Type B pancreatic cell (in vitro differentiated cells): ENCODE measurements at places on chromosomes 1 and 21.

GRCh38 chr1:210568631-210569030 lies 239.9 kb downstream of the HHAT start:
- DNase-seq: no peak

DNA sequence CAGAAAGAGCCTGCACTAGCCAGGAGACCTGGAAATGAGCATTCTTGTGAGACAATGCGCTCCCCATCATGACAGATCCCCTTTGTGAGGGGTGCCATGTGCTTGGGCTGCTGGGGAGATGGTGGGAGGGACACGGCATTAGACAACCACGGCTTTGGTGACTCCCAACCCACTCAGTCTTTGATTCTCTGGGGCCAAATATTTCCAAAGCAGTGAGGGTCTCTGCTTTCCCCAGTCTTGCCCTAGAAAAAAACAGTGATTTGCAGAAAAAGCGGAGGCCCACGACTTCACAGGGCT lies 10.2 kb downstream of the SLC45A3 start:
- DNase-seq: no peak

DNA sequence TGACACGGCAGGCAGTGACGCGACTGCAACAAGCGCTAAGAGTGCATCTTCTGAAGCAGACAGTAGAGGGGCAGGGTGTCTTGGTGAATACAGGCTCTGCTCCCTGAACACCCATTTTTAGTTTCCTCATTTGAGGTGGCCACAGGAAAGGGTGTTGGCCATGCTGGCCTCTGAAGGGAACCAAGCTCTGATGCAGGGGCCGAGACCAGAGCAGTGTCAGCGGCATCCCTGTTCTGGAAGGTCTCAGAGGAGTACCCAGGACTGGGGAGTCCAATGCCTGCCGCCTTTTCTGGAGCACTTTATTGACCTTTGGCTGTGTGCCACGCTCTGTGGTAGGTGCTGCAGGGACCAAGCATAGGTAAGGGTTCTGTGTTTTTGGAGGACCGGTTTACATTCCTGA lies 100.4 kb downstream of the KCNJ6 start:
- DNase-seq: no peak

DNA sequence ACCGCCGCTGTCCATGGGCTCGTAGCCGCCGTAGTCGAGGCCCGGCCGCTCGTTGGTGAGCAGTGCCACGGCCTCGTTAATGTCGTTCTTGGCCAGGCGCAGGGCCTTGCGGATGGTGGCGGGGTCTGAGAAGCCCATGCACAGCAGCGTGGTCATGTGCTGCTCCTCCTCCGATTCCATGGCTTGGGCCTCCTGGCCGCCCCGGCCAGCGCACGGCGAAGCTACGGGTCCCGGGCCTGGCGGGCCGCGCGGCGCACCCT lies 300 bp downstream of the USP24 start:
- DNase-seq: no peak

DNA sequence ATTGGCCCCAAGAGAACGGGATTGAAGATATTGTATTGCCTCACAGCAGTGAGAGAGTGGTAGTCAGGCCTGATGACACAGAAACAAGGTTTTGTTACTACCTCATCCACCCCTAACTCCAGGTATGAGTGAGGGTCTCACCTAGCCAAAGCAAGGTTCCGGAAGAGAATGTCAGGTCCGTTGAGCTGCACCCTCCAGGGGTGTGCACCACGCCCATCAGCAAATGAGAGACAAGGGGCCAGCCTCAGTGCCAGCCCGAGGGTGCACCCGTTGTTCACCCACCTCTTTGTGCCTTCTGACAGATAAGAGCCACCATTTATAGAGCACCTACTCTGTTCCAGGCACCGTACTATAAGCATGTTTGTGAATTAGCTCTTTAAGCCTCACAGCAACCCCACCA lies 121.9 kb upstream of the IPO9 start:
- no peak for DNase-seq

DNA sequence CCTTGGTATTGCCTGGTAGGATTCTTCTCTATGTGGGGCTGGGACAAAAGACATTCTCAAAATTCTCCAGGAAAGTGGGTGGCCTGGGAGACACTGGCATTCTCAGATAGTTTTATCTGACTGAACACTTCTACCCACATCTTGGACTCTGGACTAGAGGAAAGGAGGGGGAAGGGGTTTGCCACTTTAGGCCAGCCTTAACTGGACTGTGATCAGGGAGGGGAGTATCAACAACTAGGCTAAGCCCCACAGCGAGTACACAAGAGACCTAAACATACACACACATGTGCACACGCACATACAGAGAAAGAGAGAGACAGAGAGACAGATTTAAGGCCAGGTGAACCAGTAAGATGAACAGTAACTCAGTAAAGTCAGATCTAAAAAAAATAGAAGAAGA lies 1.2 kb upstream of the SEMA6C start:
- DNase-seq: no peak

DNA sequence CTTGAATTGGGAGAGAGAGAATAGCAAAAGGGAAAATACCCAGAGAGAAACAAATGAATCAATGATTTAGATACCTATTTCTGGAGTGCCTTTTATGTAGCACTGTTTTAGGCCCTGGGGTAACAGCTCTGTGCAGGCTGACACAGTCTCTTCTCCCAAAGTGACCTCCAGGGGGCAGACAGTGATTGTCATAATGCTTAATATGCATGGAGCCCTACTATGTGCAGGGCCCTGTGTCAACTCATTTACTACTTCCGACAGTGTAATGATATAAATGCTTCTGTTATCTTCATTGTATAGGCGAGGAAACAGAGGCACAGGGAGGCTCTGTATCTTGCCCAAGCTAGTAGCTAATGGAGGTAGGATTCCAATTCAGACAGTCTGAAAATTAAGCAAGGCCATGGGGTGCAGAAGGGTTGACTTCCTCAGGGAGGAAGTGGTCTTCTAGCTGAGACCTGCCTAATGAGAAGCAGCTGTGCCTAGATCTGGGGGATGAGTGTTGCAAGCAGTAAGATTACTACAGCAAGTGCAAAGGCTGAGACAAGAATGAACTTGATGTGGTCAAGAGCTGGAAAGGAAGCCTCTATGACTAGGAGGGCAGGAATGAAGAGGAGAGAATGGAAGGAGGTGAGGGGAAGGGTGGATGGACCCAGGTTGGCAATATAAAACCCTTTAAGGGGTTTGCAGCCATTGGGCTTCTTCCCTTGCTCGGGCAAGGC lies 16.2 kb upstream of the SERINC2 start:
- DNase-seq: no peak

DNA sequence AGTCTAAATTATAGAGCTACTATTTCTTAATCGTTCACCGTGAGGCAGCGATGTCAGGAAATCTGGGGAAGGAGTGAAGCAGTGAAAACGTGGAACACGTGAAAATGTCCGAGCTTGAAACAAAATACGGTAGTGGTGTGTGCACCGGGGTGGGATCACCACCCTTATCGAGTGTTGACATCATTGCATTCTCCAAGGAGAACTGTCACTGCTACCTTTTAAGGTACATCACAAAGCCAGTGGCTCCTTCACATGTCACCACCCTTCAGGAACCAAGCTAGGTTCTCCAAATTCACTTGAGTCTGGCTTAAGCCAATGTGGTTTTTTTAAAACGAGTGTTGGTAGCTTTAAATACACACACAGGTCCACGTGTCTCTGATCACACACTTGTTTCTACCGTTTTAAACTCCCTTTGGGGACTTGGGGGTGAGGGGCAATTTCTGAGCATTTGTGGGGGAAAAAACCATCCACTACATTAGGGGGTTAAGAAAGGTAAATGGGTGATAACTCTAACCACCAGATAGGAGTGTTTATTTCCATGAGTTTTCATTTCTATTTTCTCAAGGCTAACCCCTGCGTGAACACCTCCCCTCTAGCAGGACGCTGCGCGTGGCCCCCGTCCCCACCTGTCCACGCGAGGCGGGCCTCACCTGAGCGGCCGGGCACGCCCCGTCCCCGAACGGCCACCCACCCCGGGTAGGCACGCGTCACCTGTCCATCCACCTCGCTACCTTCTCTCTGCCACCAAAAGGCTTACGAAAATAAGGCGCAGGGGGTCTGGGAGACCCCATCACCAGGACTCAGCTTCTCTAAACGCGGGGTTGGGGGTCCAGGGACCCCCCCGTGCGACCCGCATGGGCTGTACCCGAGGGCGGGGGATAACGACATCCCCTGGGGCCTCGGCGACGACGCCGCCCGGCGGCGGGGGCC lies 978 bp downstream of the PRDM15 start:
- DNase-seq: no peak

DNA sequence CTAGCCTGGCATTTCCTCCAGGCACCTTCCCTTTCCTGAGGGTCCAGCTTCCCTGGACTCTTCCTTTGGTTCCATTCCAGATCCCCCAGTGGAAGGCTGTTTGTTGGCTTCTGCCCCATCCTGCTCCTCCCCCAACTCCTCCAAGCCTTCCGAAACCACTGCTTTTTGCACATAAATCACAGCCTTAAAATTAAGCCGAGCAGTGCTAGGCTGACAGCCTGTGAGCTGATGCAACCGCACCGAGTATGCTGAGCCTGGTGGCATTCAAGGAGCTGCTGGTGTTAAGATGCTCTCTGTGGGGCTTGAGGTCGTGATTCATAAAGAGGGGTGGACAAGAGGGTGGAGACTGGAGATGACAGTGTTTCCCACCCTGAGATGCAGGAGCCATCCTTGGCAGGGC lies 266.6 kb upstream of the C1orf174 start:
- DNase-seq: no peak

- DNase-seq: no peak
Measured at GRCh38 chr1:12450090-12450755, 167.8 kb downstream of the DHRS3 start.

- no peak for DNase-seq
Measured at GRCh38 chr1:113917400-113918082, 11.6 kb upstream of the HIPK1 start.

GRCh38 chr1:43098200-43098599 lies 73.9 kb downstream of the EBNA1BP2 start:
- no peak for DNase-seq

GRCh38 chr21:18340387-18340942 lies 63.1 kb downstream of the TMPRSS15 start:
- no peak for DNase-seq

DNA sequence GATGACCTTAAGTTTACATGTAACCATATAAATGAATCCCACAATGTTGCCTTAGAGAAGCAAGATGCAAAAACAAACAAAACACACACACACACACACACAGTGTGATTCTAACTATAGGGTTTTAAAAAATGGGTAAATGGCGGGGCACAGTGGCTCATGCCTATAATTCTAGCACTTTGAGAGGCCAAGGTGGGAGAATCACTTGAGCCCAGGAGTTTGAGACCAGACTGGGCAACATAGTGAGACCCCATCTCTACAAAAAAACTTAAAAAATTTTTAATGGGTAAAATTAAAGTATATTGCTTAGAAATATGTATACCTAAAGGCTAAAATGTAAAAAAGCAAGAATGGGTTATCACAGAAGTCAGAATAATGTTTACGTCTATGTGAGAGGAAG lies 15.8 kb downstream of the KMO start:
- DNase-seq: no peak

DNA sequence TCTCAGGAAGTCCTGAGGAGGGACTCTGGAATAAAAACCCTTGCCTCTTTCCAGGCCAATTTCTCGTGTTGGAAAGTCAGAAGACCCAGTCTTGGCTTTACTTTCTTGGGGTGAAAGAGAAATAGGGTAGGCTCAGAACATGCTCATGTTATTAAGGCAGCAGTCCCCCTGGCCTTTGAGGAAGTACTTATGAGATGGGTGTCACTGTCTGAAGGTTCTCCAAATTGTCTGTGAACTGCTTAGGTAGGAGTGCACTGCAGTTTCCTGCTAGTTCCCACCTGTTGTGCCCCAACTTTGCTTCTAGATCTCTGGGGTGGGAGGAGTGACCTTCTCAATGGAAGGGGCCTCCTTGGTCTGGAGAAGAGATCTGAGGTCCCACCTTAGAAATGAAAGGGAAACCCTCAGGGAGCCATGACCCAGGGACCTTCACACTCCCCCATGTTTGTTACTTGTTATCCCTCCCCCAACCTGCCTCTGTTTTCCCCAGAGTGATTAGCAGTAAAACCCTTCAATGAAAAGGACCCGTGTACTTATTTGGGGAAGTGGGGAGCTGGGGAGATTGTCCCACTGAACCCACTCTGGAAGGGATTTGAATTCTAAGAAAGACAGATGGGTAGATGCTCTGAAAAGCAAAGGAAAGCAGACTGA lies 5.7 kb downstream of the ZNF691 start:
- no peak for DNase-seq

DNA sequence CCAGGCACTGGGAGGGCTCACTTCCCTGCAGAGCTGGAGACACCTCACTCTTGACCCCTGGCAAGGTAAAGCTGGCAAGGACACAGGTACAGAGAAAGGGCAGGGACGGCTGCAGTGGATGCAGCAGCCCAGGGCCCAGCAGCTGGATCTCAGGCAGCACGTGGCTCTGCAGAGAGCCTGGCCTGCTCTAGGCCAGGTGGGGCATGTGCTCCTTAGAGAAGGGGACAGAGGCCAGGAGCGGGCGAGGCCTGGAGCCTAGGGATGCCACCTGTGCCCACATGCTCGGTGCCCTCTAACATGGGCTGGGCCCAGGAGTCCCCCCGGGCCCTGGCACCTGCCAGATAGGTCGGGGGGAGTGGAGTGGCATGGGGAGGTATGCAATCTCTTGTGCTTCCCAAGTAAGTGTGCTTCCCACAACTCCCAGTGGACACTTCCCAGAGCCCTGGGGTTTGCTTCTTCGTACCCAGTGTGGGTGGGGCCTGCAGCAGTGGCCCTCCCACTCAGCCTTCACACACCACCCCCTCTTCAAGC lies 30.0 kb downstream of the WNT3A start:
- DNase-seq: peak; percentile 59

GRCh38 chr1:8474369-8474768 lies 156.5 kb downstream of the SLC45A1 start:
- no peak for DNase-seq

DNA sequence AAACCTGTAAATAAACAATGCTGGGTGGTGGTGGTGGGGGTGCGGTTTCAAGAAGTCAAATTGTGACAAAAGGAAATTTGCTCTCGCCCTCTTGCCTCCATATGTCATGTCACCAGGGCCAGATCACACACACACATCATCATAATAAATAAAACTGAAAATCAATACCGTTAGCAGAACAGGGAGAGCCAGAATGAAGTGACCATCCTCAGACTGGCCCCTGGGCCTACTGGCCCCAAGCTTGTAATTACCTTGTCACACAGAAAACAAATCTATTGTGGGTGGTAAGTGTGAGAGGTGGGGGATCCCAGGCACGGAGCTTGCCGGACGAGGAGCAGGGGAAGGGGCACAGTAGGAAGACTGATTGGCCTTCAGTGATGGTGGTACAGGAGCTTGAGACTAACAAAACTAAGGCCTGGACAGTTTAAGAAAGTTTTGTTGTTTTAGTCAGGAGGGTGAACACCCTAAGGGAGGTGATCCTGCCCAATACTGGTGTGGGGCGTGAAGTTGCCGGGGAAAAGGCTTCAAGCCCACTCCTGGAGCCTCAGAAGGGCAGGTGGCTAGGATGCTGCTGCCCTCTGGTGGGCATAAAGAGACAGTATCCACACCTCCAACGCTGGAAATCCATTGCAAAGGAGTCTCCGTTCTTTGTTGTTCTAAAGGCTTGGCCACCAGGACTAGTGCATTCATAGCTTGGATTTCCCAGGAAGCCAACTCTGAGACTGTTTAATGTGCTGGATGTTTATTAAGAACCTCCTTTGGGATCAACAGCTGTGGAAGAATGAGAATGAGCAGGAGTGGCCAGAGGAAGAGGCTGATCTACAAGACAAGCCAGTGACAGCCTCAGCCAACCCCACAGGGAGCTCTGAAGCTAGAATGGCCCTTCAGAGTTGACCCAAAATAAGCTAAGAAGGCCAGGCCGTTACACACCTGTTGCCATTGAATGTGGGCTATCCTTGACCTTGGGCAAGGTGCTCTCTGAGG lies 8.1 kb upstream of the C1orf216 start:
- peak; percentile 72 for DNase-seq

GRCh38 chr1:46581681-46582455 lies 22.2 kb downstream of the MKNK1 start:
- no peak for DNase-seq
